Cardiac fibroblast (primary cell): ENCODE measurements at places on chromosomes 5 and 9.

DNA sequence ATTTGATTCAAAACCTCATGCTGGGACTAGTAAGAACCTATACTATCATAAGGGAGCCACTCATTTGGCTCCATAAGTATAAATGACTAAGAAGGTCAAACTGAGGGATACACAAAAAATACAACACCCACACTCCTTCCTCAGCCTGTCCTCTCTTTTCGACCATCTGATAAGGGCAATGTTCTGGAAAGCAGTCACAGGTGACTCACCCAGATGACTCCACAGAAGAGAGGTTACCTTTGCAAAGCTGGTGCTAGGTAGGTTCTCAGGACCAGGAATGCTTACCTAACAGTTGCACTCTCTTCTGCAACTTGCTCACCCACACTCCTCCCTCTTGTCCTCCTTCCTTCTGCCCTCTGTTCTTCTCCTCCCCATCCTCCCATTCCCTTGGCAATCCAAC lies 32.9 kb downstream of the LHFPL2 start:
- no peak for DNase-seq

DNA sequence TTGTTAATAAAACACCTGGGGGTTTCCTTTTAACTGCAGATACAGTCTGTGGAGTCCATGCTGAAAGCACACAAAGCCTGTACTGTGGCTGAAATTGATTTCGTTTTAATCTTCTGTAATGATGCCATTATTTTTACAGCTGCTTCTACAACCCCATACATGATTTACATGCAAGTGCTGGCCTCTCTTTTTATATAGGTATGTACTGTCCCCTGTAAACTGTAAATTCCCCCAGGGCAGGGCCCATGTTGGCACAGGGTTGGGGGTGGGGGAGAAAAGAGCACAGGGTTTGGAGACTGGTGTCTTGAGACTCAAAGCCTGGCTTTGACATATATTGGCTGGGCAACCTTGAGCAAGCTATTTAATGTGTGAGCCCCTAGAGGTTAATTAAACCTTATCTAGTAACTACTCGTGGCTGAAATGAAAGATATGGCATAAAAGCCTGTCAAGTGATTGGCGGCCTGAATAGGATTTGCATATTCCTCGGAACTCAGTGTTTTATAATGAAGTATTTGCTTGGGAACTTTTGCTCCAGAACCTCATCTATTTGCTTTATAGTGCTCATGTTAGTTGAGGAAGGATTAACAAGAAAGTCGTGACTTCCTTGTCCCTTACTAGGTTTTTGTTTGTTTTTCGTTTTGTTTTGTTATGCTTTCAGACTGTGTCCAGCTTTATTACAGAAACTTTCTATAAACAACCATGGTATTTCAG lies 34.0 kb downstream of the KLF4 start:
- no peak for DNase-seq

- DNase-seq: no peak
These were observed 207.5 kb upstream of the OTULINL start for GRCh38 chr5:14374100-14374499.

DNA sequence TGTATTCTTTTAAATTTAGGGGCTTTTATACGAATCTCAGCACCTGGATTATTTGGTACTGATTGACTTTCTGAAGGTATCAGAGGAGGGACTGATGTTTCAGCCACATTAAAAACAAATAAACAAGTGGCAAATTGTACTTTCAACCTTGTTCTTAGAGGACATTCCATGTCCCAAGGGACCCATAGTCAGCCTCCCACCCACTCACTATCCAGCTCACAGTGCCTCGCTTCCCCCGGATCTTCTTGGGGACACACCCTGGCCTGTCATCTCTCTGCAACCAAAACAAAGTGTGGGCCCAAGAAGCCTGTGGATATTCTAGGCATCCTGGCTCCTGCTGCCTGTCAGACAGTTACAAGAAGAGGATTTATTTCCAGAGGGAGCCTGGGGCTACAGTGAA lies 8.8 kb upstream of the BOD1 start:
- DNase-seq: no peak

DNA sequence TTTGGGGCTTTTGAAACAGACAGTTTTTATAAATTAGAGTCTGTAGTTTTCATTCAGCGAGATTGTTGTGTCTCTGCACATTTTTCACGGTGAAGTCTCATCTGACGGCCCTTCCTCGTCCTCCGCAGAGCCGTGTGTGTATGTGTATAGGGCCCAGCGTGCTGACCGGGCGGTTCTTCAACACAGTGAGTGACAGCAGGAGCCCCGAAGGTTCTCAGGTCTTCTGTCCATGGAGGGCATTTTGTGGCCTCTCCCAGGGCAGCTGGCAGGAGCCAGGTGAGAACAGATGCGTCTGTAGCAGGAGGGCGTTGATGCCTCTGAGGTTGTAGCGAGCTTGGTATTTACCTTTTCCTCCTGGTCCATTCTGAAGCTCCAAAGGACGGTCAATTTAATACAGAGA lies 116.0 kb upstream of the LPCAT1 start:
- no peak for DNase-seq

- DNase-seq: peak; percentile 91
These were observed 923 bp upstream of the ZBTB5 start for GRCh38 chr9:37466037-37466709.

- no peak for DNase-seq
These were observed 47.0 kb downstream of the RXRA start for GRCh38 chr9:134373269-134373668.

- DNase-seq: no peak
These were observed 55.0 kb upstream of the TRPC7 start for GRCh38 chr5:136420168-136420898.

DNA sequence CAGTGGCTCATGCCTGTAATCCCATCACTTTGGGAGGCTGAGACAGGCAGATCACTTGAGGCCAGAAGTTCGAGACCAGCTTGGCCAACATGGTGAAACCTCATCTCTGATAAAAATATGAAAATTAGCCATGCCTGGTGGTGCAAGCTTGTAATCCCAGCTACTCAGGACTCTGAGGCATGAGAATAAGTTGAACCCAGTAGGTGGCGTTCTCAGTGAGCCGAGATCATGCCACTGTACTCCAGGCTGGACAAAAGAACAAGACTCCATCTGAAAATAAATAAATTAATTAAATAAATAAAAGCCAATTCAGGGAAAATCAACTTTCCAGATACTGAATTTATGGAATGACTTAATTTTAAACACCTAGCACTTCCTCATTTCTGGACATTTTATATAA lies 1722.1 kb downstream of the MAT2B start:
- no peak for DNase-seq

DNA sequence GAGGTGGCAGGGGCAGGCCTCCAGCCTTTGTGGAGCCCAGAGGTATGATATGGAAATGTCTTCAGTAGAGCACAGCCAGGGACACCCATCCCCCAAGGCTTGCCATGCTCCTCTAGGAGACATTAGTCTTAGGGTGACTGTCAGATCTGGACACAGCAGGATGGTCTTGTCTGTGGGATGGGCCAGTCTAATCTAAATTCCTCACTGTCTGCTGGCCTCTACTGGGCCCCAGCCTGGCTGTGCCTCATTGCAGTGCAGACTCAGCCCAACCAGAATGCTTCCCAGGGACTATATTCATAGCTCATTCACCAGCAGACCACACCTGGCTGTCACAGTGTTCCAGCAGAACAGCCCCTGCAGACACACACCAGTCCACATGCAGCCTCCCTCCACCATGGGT lies 129.5 kb upstream of the MRPS30 start:
- DNase-seq: no peak

GRCh38 chr5:17169507-17169906 lies 47.9 kb upstream of the BASP1 start:
- DNase-seq: peak; percentile 92

DNA sequence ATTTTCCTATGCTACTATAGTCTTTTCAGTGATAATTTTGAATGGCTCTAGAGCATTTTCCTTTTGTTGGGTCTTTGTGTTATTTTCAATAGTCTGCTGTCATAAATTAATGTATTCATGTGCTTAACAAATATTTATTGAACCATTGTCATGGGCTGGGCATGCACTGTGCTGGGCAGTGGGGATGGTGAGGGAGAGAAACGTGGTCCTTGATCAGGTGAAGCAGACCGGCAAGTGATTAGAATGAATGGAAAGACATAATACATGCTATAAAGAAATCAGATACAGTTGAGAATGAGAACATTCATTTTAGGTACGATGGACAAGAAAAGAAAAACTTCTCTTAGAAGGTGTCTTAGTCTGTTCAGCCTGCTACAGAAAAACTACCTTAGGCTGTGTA lies 66.1 kb downstream of the KIF4B start:
- no peak for DNase-seq

DNA sequence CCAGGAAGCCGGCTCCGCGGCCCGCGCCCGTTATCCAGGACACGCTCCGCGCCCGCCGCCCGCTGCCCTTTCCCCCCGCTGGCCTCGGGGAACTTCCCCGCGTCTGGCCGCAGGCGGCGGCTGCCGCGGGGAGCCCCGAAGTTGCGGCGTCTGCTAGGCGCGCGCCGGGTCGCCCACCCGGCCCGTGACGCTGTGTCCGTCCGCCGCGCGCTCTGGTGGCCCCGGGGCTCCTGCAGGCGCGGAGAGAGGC lies 621 bp upstream of the GCNT4 start:
- no peak for DNase-seq

- DNase-seq: peak; percentile 60
These were observed 64.6 kb downstream of the ENC1 start for GRCh38 chr5:74575741-74576538.

- DNase-seq: no peak
These were observed 95.8 kb upstream of the ABCA1 start for GRCh38 chr9:105023788-105024187.

- DNase-seq: no peak
These were observed 9.4 kb upstream of the GABRA6 start for GRCh38 chr5:161676103-161676502.

GRCh38 chr9:101737165-101737704 lies 1.2 kb downstream of the GRIN3A start:
- DNase-seq: no peak

DNA sequence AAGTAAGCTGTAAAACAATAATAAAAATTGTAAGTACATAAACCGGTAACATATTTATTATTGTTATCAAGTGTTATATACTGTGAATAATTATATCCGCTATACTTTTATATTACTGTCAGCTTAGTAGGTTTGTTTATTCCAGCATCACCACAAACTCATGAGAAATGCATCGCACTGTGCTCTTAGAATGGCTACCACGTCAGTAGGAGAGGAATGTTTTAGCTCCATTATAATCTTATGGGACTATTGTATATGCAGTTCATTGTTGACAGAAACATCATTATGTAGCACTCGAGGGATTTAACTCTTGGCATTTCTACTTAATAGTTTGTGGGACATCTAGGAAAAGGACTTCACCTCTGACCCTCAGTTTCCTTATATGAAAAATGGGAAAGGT lies 16.4 kb downstream of the SLC12A2 start:
- DNase-seq: peak; percentile 53

GRCh38 chr5:73534011-73534644 lies 31.3 kb downstream of the ANKRA2 start:
- DNase-seq: no peak

- DNase-seq: peak; percentile 57
These were observed 155.0 kb upstream of the CLINT1 start for GRCh38 chr5:158013939-158014338.

- no peak for DNase-seq
These were observed 67.8 kb downstream of the MEF2C start for GRCh38 chr5:88815050-88815789.

GRCh38 chr9:37197158-37198038 lies 77.0 kb downstream of the ZCCHC7 start:
- peak; percentile 49 for DNase-seq

GRCh38 chr5:74541381-74541781 lies 99.1 kb downstream of the ENC1 start:
- DNase-seq: no peak

- no peak for DNase-seq
These were observed 36.8 kb downstream of the SLC1A3 start for GRCh38 chr5:36643162-36643561.

DNA sequence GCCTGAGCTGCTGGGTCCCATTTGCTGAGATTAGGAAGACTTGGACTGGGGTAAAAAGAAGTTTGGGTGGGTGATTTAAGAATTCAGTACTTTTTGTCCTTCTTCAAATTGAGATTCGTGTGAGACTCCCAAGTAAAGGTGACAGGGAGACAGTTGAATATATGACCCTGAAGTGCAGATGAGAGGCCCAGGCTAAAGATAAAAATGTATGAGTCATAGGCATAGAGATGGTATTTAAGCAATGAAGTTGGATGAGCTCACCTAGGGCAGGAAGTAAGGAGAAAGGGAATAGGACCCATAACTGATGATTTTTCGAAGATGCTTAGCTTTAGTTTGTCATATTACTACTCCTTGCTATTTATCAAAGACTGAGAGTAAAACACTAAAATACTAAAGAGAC lies 255.9 kb upstream of the ADRA1B start:
- DNase-seq: peak; percentile 25

- DNase-seq: no peak
These were observed 11.5 kb upstream of the CARD9 start for GRCh38 chr9:136385015-136385414.

DNA sequence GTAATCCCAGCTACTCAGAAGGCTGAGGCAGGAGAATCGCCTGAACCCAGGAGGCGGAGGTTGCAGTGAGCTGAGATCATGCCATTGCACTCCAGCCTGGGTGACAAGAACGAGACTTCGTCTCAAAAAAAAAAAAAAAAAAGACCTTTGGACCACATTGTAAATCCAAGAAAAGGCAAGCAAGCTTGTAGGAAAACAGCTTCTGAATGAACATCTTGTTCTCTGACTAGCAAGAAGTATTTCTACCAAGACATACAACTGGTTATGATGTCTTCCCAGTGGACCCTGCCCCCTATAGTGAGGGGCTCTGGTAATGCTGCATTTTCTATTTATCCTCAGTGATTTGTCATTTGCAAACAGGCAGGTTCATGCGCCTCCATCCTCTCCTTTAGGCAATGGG lies 4.5 kb upstream of the EIF4EBP3 start:
- no peak for DNase-seq

DNA sequence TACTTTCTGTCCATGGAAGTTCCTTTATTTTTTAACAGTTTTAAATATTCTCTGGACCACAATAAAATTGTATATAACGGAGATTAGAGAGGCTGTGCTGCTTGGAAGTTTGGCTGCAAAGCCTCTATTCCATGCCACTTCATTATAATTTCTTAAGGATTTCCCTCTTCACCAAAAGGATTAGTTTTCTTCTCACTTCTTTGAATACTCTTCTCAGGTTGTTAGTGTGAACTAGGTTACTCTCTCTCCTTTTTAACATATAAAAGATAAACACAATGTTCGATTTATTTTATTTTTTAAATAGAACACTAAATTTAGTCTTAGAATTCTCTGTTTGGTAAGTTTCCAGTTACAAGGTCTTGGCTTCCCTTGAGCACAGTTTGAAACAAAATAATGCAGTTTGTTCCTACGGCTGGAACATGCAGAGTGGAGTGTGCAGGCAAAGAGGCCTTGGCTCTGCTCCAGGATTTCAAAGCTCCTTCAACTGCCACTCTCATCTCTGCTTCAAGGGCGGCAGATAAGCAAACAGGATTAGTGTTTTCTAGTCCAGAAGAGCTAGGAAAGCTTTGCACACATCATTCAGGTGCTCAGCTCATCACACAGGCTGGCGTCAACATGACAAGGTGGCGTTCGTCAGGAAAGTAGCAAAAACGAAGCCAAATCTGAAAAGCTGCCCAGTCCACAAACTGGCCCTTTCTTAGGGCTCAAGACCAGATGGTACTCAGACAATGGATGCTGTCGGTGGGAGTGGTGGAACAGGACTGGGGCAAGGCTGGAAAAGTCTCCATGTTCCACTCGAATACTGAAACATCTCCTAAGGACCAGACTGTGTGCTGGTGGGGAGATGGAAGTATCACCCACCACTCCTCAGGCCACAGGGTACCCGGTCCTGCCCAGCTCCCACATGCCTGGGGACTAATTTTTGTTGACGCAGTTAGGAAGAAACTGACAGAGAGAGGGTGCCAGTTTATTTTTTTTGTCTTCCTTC lies 286.6 kb downstream of the CRB2 start:
- DNase-seq: peak; percentile 61

GRCh38 chr5:100553209-100553608 lies 18.0 kb downstream of the FAM174A start:
- DNase-seq: no peak
